ENCODE measurements at places on chromosomes 7 and 10. TPM values are rescaled to one million over a fixed set of nuclear protein-coding genes. Genes with fewer than 3 reads are reported as not detected.
A peak's percentile ranks its signal among the peaks of the same experiment; 100 is the strongest.

The SLC13A4 gene
- 2.1 TPM for polyA plus RNA-seq

The EPO gene
- not detected for polyA plus RNA-seq

The ENTPD1 gene
- polyA plus RNA-seq: 11.3 TPM

DNA sequence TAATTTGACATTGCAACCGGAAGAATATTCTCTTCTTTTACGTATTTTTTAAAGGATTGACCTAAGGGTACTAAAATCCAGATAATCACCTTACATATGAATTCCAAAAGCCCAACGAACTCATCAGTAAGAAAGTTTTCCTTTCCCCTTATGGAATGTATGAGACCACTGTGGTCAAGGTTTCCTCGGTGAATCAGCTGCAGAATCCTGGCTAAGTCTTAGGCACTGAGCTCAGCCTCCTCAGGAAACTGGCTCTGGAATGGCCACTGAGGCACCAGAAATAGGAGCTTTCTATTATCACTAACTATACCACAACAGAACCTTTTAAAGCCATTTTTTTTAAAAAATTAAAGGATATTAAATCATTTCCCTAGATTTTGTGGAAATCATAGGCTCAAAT, 21.0 kb downstream of the SVIL start:
- no peak for DNase-seq

- DNase-seq: no peak
These were observed 3.1 kb upstream of the EVX1 start for GRCh38 chr7:27239387-27240014.

DNA sequence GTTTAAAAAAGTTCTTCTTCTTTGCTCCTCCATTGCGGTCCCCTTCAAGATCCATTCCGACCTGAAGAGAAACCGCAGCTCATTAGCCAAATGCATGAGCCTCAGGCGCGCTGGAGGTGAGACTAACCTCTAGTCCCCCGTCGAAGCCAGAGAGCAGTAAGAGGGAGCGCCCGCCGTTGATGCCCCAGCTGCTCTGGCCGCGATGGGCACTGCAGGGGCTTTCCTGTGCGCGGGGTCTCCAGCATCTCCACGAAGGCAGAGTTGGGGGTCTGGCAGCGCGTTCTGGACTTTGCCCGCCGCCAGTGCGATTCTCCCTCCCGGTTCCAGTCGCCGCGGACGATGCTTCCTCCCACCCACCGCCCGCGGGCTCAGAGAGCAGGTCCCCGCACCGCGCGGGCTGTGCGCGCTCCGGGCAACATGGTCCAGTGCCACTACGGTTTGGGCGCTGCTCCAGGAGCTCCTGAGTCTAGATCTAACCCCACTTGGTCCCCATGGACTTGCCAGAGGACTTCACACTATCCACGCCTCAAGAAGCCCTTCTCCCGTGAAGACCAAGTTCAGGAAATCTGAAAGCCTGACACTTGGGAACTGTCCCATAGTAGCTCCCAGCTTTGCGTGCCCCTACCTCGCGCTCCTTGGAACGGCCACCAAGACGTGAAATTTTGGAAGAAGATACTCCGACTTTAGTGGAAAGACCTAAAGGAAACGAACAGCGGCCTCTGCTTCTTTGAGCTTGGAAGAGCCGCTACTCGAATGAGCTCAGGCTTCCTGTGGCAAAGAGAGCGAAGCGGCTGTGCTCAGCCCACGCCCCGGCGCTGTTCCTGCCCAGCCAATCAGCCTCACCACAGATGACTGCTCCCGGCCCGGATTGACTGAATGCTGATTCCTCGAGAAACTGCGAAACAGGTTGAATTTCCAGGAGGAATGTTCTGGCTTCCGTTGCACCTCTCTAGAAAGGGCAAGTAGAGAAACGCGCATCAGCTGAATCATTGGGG, at the start of gene ABCB1:
Gene ABCB1 (minus strand): TSS at position 755 of the 995 bp plus-strand sequence. CDS start 700 bp downstream, at position 55.
- peak; percentile 70 for DNase-seq

DNA sequence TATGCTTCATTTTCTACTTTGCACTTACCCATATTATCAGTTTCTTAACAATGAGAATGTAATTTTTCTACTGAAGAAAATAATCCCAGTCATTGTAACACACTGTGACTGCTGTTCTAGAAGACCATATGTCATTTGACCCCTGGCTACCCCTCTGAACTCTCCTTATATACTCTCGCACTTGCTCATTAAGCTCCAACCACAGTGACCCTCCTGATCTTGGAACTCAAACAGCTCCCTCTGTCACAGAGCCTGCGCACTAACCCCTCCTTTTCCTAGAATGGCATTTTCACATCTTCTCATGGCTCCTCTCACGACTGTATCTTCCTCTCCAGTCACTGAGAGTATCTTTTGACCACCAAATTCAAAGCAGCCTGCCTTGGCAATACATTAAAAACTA, 169.7 kb downstream of the CACNA2D1 start:
- peak; percentile 40 for DNase-seq

DNA sequence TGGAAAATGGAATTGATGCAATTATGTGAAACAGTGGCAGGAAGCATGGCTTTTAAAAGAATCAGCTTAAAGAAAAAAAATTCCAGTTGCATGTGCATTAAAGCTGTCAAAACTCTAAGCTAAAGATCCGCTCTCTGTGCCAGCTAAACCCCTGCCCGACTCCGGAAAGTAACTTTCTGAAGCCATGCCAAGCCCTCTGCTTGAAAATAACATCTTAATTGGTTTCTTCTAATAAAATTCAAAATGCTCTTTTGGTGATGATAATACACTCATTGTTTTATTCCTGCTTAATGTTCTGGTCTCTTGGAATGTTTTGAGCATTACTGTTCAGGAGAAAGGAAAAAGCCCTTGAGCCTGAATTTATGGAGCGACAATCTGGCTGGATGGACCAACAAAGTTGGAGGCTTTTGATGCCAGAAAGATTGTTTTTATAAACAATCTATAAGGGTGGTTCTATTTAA, 11.7 kb downstream of the SEMA3C start:
- DNase-seq: no peak

DNA sequence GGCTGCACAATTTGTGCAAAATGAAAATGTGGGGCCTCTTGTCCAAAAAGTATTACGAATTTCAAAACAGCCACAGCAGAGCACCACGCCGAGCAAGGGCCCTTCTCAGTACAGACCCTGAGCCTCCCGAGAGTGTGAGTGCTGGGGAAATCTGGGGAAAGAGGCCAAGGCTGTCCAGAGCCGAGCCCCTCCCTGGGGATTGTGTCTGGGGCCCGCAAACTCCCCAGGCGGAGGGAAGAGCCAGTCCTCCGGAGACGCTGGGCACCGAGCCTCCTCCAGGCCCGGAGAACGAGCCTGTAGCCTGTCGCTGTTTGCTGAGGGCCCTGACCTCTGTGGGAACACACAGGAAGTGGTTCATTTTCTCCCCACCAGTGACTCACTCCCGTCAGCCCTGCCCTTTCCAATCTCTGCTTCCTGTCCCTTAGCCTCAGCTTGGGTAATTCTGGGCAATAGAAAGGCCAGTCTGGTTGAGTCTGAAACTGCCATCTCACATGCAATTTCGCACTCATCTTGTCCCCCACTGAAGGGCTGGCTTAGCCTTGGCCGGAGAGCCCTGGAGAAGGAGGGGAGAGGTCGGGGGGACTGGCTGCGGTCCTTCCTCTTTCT, 19.5 kb upstream of the GNA12 start:
- peak; percentile 82 for DNase-seq

GRCh38 chr7:151053096-151053495, 4.6 kb downstream of the CDK5 start:
- no peak for DNase-seq

DNA sequence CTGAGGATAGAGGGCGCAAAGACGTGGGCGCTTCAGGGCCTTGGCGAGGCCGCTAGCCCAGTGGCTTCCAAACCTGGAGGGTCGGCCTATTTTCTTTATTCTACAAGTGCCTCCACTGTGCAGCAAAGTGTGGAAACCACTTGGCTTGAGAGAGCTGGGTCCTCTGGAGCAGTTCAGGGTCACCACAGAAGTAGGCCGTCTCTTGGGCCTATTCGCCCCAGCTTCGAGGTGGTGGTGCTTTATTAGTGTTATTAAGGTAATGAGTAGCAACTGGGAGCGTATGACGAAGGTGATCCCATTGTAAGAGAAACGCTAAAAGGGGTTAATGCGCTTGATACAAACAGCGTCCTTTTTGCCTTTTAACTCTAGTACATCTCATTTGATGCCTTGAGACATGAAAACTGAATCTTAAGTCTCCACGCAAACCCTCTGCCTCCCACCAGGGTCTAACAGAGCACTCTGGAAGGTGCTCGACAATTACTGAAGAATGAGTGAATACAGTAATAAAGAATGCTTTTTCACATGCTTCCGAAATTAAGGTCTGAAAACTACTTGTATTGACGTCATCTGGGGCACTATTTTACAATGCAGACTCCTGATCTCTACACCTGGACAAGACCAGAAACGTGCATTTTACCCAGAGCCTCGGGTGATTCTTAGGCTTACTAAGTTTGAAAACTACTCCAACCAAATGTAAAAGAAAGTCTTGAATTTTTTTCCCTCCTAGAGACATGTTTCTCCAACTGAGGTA, 647 bp upstream of the GSAP start:
- DNase-seq: no peak

GRCh38 chr10:63478564-63478963, 12.8 kb upstream of the JMJD1C start:
- no peak for DNase-seq

DNA sequence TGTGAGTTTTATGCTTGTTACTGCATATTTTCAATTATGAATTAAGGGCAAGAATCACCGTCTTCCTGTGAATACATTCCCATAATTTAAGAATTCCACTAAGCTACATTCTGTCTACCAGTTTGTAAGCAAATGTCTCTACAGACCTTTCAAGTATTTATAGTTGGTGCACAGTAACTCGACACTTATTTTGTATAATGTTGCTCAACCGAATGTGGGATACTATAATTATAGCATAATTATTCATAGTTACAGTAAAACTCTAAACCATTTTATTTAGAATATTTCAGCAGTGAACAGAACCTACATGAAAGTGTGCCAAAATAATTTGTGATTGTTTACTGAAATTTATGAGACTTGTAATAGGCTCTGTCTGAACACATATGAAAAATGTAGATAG, 17.3 kb upstream of the CUBN start:
- no peak for DNase-seq

Data from muscle of leg (tissue), 16 donors.